ENCODE measurements at places on chromosomes 13 and 19.

GRCh38 chr19:10491472-10492047, 11.6 kb downstream of the KEAP1 start:
- DNase-seq: no peak

GRCh38 chr13:97438856-97439595, 5.1 kb downstream of the RAP2A start:
- no peak for DNase-seq

DNA sequence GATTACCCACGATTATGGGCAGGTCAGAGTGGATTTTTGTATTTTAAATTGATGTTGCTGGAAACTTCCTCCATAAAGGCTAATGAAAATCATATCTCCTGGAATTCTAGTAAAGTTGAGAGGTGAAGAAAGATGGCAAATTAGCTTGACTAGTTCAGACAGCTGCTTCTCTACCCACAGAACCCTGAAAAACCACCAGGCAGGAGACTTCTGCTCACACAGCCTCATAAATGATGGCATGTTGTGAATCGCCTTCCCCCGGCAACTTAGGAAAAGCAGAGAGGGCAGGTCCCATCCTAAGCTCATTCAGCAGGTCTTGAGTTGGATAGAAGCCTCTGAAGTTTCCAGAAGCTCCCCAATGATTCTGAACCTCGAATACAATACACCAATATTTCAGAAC, 87.6 kb upstream of the SLC7A1 start:
- DNase-seq: no peak

DNA sequence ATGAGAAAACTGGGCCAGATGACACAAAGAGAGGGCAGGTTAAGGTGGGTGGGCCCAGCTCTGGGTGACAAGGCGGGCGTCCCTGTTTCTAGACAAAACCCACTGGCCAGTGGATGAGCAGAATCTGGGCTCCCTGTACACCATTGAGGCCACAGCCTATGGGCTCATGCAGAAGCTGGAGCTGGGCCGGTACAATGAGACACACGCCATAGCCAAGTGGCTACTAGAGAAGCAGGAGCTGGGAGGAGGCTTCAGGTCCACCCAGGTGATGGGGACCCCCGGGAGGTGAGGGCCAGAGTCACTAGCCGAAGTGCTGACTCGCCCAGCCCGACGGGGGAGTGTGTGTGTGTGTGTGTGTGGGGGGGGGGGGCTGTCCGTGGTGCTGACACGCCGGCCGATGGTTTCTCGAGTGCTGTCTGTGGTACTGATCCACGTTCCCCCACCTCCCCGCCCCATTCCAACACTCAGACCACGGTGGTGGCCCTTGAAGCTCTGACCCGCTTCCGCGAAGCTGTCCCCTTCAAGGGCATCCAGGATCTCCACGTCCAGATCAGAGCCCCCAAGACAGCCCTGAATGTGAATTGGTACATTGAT, 24.3 kb upstream of the SHFL start:
- DNase-seq: no peak

DNA sequence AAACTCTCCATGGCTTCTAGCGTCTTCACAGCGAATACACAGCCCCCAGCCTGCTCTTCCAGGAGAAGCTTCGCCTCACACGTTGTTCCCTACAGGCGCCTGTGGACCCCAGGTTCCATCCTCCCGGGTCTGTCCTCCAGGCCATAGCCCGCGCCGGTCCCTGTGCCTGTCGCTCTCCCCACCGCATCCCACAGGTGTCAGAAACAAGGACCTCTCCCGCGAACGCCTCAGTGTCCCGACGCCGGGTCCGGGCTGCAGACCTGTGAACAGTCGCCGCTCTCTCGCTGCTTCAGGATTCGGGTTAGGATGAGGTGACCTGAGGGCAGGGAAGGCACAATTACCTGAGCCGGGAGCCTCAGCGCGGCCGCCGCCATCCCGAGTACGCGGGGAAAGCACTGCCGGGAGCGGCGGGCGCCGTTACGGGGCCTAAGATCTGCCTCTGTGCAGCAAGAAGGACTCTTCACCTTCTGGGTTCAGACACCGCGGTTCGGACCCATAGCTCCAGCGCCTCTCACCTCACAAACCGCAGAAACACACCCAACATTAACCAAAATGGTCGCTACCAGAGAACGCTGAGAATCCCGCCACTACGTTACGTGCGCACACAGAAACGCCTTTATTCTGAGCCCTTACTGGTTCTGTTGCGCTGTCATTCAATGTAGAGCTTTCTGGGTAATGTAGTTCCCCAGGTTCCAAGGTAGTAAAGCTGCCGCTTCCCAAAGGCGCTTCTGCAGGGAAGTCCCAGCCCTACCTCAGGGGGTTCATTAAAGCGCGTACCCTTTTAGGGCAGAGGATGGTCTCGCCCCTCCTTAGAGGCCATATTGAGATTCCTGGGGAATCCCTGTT, at the start of gene ZNF418:
Gene ZNF418 (minus strand): TSS at position 583 of the 846 bp plus-strand sequence. CDS start 1,580 bp downstream, outside the sequence.
- DNase-seq: peak; percentile 57

GRCh38 chr13:72686766-72687165, 40.7 kb downstream of the MZT1 start:
- no peak for DNase-seq

GRCh38 chr13:113646921-113647340, 11.1 kb downstream of the ATP4B start:
- DNase-seq: no peak

GRCh38 chr13:97274829-97275649, 52.9 kb downstream of the MBNL2 start:
- no peak for DNase-seq

DNA sequence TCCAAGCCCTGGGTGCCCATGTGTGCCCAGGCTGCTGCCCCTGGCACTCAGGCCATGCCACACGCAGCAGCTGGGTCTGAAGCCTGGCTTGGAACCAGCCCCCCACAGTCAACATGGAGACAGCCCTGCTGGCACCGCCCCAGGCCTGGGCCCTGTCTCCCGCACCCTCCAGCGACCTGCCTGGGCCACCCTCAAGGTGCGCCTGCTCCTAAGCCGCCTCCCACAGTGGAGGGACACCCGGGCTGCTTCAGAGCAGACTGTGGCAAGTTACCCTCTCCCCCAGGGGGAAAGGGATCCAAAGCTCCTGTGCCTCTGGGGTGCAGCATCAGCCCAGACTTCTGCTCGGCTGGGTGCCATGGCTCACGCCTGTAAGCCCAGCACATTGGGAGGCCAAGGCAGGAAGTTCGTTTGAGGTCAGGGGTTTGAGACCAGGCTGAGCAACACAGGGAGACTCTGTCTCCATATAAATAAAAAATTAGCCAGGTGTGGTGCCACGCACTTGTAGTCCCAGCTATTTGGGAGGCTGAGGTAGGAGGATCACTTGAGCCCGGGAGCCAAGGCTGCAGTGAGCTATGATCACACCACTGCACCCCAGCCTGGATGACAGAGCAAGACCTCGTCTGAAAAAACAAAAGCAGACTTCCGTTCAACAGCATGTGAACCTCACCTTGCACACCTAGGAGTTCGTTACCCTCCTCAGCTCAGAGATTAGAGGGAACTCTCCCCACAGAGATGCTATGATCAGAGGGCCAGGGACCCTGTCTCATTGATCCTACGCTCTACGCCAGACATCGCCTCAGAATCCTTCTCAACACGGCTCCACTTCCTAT, 15.6 kb downstream of the ELL start:
- peak; percentile 53 for DNase-seq

DNA sequence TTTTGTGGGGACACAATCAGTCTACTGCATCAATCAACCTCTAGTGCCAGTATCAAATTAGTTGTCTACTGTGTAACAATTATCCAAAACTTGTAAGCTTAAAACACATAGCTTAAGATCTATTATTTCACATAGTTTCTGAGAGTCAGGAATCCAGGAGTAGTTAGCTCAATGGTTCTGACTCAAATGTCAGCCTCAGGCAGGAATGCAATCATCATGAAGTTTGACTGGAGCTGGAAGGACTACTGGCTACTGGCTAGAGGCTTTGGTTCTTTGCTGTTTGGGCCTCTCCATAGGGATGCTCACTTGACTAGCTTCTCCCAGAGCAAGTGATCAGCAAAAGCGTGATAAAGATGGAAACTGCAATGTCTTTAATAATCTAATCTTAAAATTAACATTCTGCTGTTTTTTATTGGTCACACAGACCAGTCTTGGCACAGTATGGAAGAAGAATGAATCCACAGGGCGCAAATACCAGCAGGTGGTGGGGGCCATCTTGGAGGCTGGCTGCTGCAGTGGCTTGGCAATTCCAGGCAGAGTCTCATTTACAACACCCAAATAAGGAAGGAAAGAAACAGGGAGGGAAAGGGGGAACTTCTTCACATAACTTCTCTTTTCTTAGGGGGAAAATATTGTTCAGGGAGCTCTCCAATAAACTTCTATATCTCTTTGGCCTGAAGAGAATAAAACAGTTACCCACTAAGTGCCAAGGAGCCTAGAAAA, 15.7 kb downstream of the CAB39L start:
- DNase-seq: no peak

DNA sequence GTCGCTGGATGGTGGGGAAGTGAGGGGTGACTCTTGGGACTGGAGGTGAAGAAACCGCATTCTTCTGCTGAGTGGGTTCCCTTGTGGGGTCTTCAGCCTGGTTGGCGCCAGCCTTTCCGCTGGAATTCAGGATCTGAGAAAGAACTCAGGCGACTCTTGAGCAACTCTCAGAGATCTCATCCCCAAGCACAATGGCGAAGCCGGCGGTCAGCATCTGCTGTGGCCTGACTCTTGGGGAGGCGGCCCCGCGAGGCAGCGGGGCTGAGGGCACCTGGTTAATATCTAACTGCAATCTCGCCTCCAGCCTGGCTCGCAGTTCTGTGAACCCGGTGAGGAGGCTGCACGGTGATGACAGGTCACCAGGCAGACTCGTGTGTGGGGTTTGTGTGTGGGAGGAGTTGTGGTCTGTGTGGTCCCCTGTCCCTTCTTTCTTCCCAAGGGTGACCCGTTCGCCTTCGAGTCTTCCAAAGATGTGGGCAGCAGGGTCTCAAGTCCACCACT, 883 bp downstream of the ZNF441 start:
- peak; percentile 16 for DNase-seq

DNA sequence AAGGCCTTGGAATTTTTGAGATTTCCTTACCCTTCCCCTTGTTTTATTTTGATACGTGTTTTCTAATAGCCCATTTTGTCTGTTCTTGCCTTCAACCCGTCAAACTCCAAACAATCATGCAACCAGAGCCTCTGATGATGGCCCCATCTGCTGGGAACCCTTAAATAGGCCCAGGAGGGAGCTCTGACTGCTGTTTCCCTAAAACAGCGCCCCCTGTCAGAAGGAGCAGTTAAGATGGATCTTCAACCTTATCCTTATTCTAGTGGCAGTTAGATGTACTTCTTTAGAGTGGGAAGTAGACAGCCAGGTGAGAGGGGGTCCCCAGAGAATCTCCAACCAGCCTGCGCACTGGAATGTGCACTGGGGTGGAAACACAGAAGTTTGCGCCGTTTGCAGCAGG, 1031.0 kb upstream of the PCDH9 start:
- DNase-seq: no peak

GRCh38 chr19:17718947-17719711, at the start of gene MAP1S:
MAP1S (plus strand) TSS chr19:17719480; CDS start chr19:17719503, 23 bp downstream.
- DNase-seq: peak; percentile 43

- no peak for DNase-seq
Observed at GRCh38 chr13:111792956-111793355, 274.0 kb upstream of the SOX1 start.

GRCh38 chr13:41905600-41906254, 55.2 kb downstream of the VWA8 start:
- peak; percentile 46 for DNase-seq

GRCh38 chr13:28705461-28706083, 13.2 kb downstream of the SLC46A3 start:
- no peak for DNase-seq

DNA sequence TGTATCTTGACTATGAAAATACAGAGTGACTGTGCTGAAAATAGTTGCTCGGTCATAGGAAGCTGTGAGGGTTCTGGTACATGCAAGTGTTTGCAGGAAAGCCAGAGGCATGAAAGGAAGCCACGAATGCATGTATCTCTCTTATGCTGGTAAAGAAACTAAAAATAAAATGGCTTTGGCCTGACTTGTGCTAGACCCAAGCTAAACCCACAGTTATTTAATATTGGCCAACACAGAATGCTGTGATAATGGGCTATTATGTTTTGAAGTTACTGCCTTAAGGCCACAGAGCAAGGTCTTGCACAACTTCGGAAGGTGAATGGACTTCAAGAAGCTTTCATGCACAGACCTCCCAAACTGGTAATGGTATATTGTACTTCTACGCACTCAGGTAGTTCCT, 518.2 kb upstream of the HTR2A start:
- DNase-seq: no peak

- no peak for DNase-seq
Observed at GRCh38 chr19:1315470-1316166, 29.9 kb downstream of the EFNA2 start.

DNA sequence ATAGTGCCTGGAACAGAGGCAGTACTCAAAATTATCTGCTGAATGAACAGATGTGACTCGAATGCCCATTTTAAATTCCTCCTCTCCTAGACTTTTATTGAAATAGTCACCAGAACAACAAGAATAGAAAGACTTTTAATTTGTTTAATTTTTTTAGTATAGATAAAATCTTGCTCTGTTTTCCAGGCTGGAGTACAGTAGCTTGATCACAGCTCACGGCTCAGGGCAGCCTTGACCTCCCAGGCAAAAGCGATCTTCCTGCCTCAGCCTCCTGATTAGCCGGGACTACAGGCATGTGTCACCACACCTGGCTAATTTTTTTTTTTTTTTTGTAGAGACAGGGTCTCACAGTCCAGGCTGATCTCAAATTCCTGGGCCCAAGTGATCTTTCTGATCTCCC, 120.9 kb upstream of the FREM2 start:
- no peak for DNase-seq

DNA sequence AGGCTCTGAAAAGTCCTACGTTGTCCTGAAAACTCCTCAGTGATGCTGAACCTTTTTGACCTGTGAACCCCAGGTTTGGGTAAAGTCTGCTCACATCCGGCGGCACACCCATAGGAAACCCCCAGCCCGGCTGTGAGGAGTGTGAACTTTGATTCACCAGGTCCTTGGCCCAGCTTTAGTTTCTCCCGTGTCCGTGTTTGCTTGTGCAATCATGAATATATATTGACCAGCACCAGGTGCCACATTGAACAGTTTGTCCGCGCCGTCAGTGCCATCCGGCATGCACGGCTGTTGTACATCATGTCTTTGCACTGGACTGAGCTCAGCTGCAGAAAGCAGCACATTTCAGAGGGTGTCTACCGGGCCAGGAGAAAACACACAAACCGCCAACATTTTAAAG, 45.3 kb downstream of the NFIC start:
- no peak for DNase-seq

GRCh38 chr13:105904034-105904742, 631.3 kb downstream of the EFNB2 start:
- DNase-seq: no peak

GRCh38 chr13:52447354-52447753, 3.1 kb downstream of the VPS36 start:
- no peak for DNase-seq

Data from CD4-positive, alpha-beta T cell treated with Interleukin-4 for 4 hours (primary cell).